ENCODE measurements at places on chromosomes 4 and X.

GRCh38 chr4:146648461-146648783 lies 9.7 kb downstream of the POU4F2 start:
- DNase-seq: no peak

- no peak for DNase-seq
Measured at GRCh38 chr4:85127653-85128052, 161.2 kb upstream of the WDFY3 start.

- DNase-seq: no peak
Measured at GRCh38 chr4:54014666-54015160, 49.7 kb downstream of the CHIC2 start.

- DNase-seq: no peak
Measured at GRCh38 chr4:129515356-129515755, 419.4 kb downstream of the C4orf33 start.

DNA sequence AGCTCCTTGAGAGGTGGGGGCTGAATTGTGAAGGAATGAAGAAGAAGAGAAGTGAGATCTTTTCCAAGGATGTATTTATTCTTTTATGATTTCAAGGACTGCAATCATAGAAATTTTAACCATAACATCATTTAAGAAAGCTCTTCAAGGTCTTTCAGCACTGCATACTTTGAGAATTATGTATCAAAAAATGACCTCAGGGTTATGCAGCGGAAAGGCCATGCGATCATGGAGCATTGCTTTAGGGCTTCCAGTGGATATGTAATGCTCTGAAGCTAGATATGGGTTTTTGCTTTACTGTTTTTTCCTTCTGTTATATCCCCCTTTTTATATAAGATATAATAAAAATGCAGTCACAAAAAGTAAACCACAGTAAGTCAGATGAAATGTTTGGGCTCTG lies 38.7 kb downstream of the SGMS2 start:
- DNase-seq: no peak

DNA sequence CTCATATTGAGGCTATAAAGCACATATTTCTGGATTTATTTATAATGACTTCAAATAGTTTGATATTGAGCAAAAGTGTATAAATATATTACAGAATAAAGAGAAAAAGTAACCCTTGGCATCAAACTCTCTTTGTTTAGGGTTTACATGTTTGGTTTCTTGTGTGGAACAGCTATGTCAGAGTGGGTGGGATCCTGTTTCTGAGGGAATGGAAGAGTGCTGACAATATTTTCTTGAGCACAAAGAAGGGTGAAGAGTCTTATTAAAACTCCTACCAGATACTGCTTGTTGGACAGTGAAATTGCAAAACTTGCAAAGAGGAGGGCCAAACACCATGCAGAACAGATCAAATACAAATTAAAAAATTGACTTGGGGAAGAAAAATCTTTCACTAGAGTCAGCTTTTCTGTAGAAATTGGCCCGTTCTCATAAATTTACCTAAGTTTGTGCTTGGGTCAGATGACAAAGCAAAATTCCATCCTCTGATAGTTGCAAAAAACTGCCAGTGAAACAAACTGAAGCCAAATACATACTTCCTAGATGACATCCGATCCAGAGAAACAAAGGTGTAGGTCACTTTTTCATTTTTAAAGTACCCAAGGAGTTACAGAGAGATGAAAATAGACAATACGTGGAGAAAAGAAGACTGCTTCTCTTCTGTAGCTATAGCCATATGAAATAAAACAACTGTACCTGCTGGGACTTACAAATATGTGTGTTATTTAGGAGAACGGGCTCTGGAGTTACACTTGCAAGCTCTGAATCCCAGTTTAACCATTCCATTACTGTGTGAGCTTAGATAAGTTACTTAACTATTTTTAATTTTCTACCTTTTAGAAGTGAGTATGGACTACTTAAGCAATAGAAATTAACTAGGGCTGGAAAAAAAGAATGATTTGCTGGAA lies 133.3 kb downstream of the MAML3 start:
- DNase-seq: no peak

- DNase-seq: no peak
Measured at GRCh38 chr4:77504407-77504806, 101.2 kb upstream of the CXCL13 start.

DNA sequence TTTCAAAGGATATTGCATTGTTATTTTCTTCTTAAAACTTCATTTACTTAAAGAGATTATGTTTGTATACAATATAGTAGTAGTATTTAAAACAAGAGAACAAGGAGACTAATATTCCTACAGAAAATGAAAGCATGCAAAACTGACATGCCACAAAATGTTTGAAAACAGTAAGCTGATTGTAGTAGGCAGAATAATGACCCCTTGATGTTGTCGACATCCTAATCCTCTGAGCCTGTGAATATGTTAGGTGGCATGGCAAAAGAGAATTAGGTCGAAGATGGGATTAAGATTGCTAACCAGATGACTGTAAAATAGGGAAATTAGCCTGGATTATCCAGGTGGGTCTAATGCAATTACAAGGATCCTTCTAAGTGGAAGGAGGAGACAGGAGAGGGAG lies 522.2 kb upstream of the NR3C2 start:
- no peak for DNase-seq

- DNase-seq: no peak
Measured at GRCh38 chrX:40644176-40644575, 3.2 kb downstream of the CXorf38 start.

DNA sequence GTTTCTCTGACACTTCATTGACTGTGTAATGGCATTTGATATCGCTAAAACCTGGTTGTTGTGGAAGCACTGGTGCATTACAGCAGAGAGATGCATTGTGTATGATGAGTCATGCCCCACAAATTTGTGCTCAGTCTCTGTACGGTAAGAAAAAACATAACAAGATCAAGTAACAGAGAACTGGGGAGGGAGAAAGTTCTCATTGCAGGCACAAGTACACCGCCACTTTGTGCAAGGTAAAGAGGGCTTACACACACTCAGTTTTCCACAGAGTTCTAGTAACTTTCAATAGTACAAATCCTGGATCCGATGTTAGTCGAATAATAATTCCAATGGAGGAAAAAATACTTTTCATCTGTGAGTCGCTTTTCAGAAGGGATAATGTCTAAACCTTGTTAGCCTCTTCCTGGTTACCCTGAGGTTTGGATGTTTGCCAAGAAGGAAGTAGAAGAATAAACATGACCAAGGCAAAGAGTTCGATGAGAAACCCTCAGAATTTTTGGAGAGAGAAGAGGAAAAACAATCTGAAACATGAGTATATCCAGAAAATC lies 512.5 kb upstream of the SLIT2 start:
- no peak for DNase-seq

DNA sequence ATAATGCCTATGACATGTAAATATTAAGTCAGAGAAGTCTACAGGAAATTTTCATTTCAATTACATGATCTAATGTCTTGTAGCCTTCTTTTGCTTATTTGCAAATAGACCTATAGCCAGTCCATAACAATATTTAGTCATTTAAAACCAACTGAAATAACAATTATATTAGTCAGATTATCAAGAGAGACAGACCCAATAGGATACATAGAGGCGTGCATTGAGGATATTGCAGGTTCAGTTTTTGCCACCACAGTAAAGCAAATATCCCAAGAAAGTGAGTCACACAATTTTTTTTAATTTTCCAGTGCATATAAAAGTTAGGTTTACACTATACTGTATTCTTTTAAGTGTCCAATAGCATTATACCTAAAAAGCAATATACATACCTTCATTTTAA lies 349.7 kb upstream of the ATOH1 start:
- no peak for DNase-seq

GRCh38 chr4:173517781-173518424 lies 12.1 kb downstream of the HAND2 start:
- DNase-seq: no peak

GRCh38 chr4:54527532-54527931 lies 130.2 kb upstream of the KIT start:
- peak; percentile 67 for DNase-seq

GRCh38 chr4:13872155-13872554 lies 244.6 kb upstream of the BOD1L1 start:
- DNase-seq: no peak

DNA sequence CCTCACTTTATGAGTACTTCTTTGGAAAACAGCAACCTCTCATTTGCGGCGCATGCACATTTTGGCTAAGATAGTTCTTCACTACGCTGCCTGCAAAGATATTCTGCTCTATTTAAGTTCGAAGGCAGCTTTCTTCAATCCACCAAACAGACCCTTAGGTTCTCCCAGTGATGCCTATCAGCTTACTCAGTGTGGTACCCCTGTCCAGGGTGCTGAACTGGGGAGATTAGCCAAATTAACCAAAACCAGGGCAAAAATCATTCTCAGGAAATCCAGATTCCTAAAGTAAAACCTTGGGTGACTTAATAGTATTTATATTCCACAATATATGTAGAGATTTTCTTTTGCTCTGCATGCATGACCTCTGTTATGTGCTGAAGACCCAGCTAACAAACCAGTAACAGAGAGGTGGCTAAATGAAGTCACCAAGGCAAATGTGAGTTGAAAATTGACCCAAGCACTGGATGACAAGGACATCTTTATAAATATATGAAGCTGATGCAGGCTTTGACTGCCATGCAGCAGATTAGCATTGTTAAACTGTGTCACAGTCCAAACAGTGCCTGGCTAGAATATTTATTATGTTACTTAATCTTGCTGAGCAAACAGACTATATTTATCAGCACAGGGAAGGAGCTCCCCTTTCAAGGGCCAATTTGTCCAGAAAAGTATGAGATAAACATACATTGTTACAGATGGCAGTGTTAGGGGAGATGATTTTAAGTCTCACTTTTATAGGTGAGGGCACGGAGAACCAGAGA lies 418.2 kb downstream of the STIM2 start:
- no peak for DNase-seq

GRCh38 chrX:135509885-135510284 lies 10.6 kb upstream of the INTS6L start:
- no peak for DNase-seq

DNA sequence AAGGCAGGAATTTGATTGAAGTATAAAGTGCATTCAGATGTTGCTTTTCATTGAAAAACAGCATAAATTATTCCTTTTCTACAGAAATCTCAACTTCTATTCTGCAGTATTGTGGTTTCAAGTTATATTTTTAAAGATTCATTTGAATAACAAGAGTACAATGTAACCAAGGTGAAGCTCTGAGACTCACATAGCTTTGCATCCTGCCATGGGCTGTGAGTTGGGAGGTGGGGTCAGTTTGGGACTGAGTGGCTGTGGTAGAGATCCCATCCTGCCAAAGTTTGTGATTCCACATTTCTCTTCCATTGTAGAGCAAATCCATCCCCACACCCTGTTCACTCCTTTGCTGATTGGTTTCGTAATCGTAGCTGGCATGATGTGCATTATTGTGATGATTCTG lies 69.2 kb downstream of the KIT start:
- no peak for DNase-seq

DNA sequence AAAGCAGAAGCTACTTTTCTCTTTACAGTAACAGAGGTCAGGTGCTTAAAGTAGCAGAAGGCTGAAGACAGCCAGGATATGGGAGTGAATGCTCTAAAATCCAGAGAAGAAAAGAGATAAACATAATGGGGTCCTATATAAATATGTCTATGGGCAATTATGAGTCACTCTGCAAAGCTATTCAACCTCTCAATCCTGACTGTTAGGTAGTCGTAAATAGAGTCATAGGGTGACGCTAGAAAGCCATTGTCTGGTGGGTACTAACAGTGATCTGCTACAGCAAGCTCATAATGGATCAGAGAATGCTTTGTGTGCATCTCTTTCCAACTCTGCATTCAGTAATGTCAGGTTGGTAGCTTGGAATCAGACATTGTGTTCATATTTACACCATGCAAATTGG lies 53.5 kb upstream of the PDE5A start:
- DNase-seq: no peak

Measured in NCI-H187 (cell line).